ENCODE measurements at places on chromosomes 1 and 21.

GRCh38 chr1:83857103-83857502, 141.8 kb downstream of the TTLL7 start:
- DNase-seq, result peak; percentile 21

- DNase-seq, result peak; percentile 19
Measured at GRCh38 chr1:92877792-92878191, 46.0 kb downstream of the RPL5 start.

- no peak for DNase-seq
Measured at GRCh38 chr1:98388441-98388840, 273.1 kb upstream of the SNX7 start.

DNA sequence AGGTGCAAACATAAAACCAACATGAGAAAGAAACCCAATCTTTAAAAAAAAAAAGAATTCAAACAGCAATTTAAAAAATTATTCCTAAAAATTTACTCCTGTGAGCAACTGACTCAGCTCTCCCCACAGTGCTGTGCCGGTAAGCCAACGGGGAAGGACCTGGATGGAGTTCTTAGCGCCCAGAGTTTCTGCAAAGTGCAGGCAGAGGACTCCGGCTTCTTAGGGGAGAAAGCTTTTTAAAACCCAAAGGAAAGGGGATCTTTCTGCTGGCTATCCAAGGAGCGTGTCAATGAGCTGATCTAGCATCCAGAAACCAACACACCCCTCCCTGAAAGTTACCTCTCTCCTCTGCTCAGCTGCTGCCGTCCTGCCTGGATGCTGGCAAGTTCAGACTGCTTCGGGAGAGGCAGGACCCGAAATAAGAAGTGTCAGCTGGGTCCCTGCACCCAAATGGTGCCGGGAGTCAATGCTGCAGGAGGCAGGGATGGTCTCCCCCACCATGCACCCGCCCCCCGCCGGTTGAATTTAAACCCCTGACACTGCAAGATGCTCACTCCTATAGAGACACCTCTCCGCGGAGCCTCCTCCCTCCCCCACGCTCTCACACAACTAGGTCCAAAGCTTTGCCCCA, 32.2 kb upstream of the H6PD start:
- no peak for DNase-seq

DNA sequence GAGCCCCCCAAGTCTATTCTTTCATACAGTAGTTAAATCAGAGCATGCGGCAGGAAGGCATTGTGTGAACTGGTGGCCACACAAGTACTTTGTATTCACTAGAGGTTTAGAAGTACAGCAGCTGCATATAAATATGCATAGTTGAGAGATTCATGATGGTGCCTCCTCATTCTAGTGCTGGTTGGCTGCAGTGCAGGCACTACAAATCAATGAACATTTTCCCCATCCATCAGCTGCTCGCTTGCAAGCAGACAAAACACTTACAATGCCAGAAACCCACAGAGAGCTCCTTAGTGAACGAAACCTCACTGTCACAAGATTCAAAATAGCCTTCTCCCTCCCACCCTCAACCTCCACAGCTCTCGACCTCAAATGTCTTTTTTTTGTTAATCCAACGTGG, 726.2 kb downstream of the USP25 start:
- DNase-seq, result peak; percentile 67

- no peak for DNase-seq
Measured at GRCh38 chr21:44779417-44780136, 22.0 kb downstream of the UBE2G2 start.

- DNase-seq, result no peak
Measured at GRCh38 chr1:156600733-156601121, 552 bp downstream of the GPATCH4 start.
